ENCODE measurements at places on chromosomes 6 and 20. TPM values are rescaled to one million over a fixed set of nuclear protein-coding genes. Genes with fewer than 3 reads are reported as not detected.

TNNC2 gene
- total RNA-seq = not detected

VWA7 gene
- total RNA-seq = 7.5 TPM

TREM1 gene
- 2.9 TPM for total RNA-seq

IL20RA gene
- total RNA-seq = 5.0 TPM

ZNFX1 gene
- total RNA-seq = 20.7 TPM

GLP1R gene
- 5.8 TPM for total RNA-seq

TDP2 gene
- total RNA-seq = 22.2 TPM

TCF15 gene
- total RNA-seq = 8.0 TPM

CCN6 gene
- not detected for total RNA-seq

TINAG gene
- total RNA-seq = 0.51 TPM

PNPLA1 gene
- total RNA-seq = not detected

SLC22A3 gene
- total RNA-seq = 0.35 TPM

GRCh38 chr6:100440935-100441334 lies 23.8 kb downstream of the SIM1 start:
- H3K4me1 ChIP-seq = no peaks in the 10 kb centered on the region
- H3K4me3 ChIP-seq = no peak overlapping the region
- H3K36me3 ChIP-seq = no peaks in the 10 kb centered on the region
- no peak for DNase-seq
- peaks cover 4% of the 10 kb centered on the region for H3K27me3 ChIP-seq

- no peaks in the 10 kb centered on the region for H3K4me1 ChIP-seq
- peak overlapping the region; percentile 12 for H3K4me3 ChIP-seq
- no peaks in the 10 kb centered on the region for H3K36me3 ChIP-seq
- peak; percentile 83 for DNase-seq
- no peak overlapping the region for H3K27ac ChIP-seq
- H3K27me3 ChIP-seq = no peaks in the 10 kb centered on the region
Measured at GRCh38 chr20:48620507-48621375, 207.1 kb downstream of the PREX1 start.

DNA sequence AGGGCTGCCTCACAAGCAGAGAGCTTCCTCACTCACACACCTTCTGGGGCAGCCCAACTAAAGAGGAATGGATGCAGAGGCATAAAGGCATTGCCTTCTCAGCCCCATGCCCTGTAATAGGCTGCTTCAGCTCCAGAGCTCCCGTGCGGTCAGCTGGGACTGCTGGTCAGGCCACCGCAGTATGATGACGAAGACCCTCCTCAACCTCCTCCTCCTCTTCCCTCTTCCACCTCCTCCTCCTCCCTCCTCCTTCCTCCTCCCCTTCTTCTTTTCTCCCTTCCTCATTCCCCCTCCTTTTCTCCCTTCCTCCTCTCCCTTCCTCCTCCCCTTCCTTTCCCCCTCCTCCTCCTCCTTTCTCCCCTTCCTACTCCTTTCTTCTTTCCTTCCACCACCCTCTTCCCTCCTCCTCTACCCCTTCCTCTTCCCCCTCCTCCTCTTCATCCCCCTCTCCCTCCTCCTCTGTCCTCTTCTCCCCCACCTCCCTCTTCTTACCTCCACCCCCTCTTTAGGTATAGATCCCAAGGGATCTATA lies 465.3 kb upstream of the CDH4 start:
- H3K36me3 ChIP-seq = no peaks in the 10 kb centered on the region
- H3K4me3 ChIP-seq = no peak overlapping the region
- H3K27me3 ChIP-seq = no peaks in the 10 kb centered on the region
- no peak for DNase-seq
- no peaks in the 10 kb centered on the region for H3K4me1 ChIP-seq
- no peak overlapping the region for H3K27ac ChIP-seq

DNA sequence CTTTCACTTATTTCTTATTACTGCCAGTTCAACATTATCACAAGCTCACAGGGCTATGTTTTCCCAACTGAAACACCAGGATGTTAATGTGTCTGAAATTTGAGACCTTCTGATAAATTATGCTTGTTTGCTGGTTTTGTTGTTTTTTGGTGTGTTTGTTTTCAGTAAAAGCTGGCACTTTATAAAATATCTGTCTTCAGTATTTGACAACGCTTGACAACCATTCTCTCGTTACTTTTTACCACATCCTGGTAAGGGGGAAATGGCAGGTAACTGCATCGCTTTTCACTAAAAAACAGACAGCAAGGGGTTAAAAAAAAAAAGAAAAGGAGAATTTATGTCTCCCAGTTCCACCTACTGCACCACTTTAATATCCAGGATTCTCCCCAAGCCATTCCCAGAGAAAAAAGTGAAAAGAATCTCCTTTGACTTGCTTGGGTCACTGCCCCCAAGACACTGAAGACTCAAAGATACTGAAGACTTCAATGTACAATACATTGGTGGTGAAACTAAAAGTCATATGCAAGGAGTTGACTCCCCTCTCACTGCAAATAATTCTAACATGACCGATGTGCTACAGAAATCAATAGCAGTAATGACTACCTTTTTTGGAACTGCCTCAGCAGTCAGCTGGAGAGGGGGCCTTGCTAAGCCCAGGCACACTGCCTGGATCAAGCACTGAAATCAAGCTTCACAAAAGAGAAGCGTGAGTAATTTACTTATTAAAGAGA lies 88.9 kb downstream of the HIVEP2 start:
- H3K27me3 ChIP-seq = no peaks in the 10 kb centered on the region
- H3K4me3 ChIP-seq = no peak overlapping the region
- H3K4me1 ChIP-seq = peaks cover 37% of the 10 kb centered on the region
- DNase-seq = no peak
- no peaks in the 10 kb centered on the region for H3K36me3 ChIP-seq

DNA sequence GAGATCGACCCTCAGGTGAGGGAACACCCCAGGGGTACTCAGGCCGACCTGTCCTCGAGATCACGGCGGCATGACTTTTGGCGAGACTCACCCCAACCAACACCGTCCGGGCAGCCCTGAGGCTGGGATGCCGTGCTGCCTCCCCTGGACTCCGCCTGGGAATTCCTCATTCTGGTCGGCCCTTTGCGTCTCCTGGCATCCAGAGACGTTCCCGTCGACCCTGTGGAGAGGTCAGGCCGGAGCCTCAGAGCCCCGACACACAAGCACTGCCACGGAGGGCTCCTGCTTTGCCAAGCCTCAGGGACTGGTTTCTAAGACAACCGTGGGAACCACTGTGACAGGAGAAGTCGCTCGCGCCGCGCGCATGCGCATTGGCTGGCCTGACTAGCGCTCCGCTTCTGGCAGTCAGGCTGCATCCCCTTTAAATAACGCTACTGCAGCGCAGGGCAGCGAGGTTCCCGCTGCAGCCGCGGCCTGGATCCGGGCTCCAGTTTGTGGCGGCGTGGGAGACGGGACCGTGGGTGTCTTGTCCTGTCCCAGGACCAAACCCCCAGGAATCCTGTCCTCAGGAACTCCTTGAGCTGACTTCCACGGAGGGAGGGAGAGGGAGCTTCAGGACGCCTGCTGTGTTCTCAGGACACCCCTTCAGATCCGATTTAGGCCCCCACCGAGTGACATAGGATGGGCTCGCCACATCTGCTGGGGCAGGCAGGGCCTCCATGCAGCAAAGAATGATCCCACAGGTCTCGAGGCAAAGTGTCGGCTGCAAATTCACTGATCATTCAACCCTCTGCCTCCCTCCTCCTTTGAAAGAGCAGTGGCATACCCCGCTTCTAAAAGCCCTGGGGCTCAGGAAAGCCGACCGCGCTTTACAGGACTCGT lies 163.2 kb upstream of the ZNF337 start:
- peak; percentile 81 for DNase-seq
- H3K27ac ChIP-seq = no peak overlapping the region
- peak overlapping the region; percentile 32 for H3K4me3 ChIP-seq
- H3K36me3 ChIP-seq = no peaks in the 10 kb centered on the region
- H3K4me1 ChIP-seq = peaks cover 51% of the 10 kb centered on the region

DNA sequence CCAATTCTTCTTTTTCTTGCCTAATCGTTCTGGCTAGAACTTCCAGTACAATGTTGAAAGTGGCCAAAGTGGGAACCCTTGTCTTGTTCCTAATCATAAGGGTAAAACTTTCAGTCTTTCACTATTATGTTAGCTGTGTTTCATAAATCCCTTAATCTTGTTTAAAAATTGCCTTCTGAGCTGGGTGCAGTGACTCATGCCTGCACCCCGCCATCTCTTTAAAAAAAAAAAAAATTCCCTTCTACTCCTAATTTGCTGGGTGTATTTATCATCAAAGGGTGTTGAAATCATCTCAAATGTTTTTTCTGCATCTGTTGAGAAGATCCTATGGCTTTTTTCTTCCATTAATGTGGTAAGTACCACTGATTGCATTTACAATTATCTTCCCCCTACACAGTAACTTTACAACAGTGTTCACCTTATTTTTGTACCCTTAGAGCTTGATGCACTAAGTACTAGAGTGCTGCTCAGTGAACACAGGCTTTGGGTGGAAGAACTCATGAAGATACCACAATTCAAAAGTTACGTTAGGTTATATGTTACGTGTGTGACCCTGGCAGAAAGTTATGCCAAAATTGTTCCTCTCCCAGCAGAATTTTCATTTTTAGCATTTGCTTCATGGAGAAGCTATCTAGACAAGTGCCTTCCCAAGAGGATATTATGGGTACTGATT lies 9.7 kb downstream of the SNRPB start:
- H3K4me3 ChIP-seq = no peak overlapping the region
- H3K27me3 ChIP-seq = no peaks in the 10 kb centered on the region
- no peaks in the 10 kb centered on the region for H3K4me1 ChIP-seq
- no peak for DNase-seq

GRCh38 chr6:113121571-113121970 lies 735.6 kb upstream of the MARCKS start:
- H3K36me3 ChIP-seq = no peaks in the 10 kb centered on the region
- no peak overlapping the region for H3K4me3 ChIP-seq
- H3K4me1 ChIP-seq = peaks cover 14% of the 10 kb centered on the region
- H3K27ac ChIP-seq = no peak overlapping the region

DNA sequence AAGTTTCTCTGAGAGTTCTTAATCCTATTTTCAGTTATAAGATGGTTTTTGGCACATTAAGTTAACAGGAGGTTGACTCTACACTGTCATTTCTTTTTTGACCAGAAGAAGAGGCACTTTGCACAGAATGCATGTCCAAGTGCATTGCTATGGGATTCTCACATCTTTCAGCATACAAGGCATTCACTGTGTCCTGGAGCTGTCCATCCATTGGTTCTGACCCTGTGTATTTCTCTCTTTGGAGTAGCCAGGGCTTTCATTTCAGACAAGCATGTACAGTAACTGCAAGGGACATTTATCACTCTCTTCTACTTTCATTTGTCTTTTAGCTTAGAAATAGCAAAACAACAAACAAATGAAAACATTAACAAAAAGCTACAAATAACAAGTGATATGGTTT lies 275.1 kb upstream of the IMPG1 start:
- no peaks in the 10 kb centered on the region for H3K36me3 ChIP-seq
- H3K4me3 ChIP-seq = no peak overlapping the region
- H3K27ac ChIP-seq = no peak overlapping the region
- no peaks in the 10 kb centered on the region for H3K27me3 ChIP-seq
- no peak for DNase-seq

GRCh38 chr6:27188061-27188884 lies 59.2 kb upstream of the PRSS16 start:
- peak overlapping the region; percentile 64 for H3K4me3 ChIP-seq
- peak overlapping the region; percentile 80 for H3K27ac ChIP-seq
- DNase-seq = peak; percentile 83
- H3K36me3 ChIP-seq = no peaks in the 10 kb centered on the region
- no peaks in the 10 kb centered on the region for H3K4me1 ChIP-seq

DNA sequence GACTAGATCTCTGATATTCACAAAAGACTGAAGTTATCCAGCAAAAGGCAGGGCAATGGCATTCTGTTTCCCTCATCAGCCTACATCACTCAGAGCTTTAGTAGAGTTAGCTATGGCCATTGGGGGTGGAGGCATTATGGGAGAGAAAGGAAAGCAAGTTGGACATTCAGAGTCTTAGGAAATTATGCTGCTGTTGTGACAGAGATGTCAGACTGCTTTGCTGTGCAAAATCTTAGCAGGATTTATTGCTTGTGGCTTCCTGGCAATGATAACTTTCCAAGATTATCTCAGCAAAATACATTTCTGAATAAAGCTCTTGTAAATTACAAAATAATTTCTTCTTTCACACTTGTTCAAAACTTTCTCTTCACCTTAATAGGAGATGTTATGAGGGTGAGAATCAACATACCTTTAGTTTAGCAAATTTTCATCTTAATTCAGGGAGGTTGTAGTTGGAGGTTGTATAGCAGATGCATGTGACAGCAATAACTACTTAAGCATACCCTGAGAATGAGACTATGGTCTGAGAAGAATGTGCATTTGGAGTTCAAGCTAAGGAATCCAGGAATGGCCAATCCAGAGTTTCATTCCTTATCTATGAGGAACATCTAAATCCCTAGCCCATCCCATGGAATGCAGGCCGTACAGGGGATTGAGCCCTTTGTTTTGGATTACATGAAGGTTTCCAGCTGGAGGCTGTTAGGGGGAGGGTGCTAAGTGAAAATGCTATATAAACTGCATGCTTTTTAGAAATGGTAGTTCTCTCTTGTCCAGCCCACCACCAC lies 179.8 kb downstream of the HAO1 start:
- no peak for DNase-seq
- no peak overlapping the region for H3K27ac ChIP-seq
- no peaks in the 10 kb centered on the region for H3K4me1 ChIP-seq
- no peak overlapping the region for H3K4me3 ChIP-seq

GRCh38 chr20:1509237-1509636 lies 18.0 kb upstream of the SIRPB2 start:
- no peak overlapping the region for H3K4me3 ChIP-seq
- DNase-seq = no peak
- no peak overlapping the region for H3K27ac ChIP-seq
- no peaks in the 10 kb centered on the region for H3K36me3 ChIP-seq
- H3K27me3 ChIP-seq = no peaks in the 10 kb centered on the region
- no peaks in the 10 kb centered on the region for H3K4me1 ChIP-seq

DNA sequence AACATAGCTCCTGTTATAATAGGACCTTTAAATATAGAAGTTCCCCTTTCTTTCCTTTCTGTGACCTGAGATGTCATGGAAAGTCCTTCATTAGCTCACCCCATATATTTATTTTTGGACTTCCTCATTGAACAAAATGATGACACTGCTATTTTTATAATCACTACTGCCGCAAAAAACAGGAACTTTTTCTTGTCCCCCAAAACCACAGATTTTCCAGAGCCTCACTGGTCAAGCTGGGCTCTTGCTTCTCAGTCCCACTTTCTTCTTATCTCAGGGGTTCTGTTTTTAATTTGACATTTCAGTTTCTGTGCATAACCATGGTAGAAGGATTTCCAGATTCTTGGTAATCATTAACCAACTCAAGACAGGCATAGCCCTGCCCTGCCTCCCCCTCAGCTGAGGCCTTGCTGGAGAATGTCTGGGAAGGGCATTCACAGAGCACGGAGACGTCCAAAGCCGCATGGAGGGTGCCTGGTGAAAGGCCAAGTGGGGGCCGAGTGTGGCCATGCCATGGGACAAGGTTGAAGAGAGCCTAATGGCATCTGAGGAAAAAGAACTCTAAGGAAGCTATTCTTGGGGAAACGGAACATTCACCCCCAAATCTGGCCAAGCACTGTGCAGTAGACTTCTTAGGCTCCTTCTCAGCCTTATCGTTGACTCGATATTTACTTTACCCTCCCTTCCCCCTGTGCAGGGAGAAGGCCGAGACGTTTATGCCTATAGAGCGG lies 73.7 kb downstream of the EDN1 start:
- H3K27me3 ChIP-seq = no peaks in the 10 kb centered on the region
- no peaks in the 10 kb centered on the region for H3K36me3 ChIP-seq
- H3K27ac ChIP-seq = no peak overlapping the region
- DNase-seq = no peak

All from right atrium auricular region (tissue), 2 donors.